Stimulated activated CD8-positive, alpha-beta memory T cell treated with anti-CD3 and anti-CD28 coated beads, Interleukin-7, amount 100 ng/mL, for 48 hours (primary cell): ENCODE measurements at places on chromosomes 6 and 20.

DNA sequence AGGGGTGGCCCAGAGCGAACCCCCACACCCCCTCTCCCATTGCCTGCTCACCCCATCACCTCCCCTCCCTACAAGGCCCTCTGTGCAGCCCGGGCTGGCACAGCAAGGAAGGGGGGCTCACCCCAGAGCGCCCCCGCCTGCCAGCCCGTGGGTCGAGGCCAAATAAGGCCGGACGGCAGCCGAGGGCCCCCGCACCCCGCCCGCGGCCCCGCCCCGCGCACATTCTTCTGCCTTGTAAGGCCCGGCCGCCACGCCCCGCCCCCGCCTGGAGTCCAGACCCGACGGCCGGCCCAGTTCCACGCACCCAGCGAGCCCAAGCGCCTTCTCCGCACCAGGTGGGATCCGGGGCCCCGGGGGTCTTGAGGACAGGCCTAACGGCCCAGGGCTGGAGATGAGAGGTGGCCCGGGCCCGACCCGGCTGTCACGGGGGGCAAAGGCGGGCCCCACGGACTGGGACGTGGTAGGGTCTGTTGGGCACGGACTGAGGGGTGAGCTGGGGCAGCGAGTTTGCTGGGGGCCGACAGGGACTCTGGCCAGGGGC, at the start of gene MYL9:
TSS of gene MYL9 (plus strand) at position 293 of the 541 bp plus-strand sequence. CDS start 3,366 bp downstream, outside the sequence.
- DNase-seq: no peak

- no peak for DNase-seq
Measured at GRCh38 chr6:36598739-36599318, 4.7 kb downstream of the SRSF3 start.

- no peak for DNase-seq
Measured at GRCh38 chr6:100809346-100809745, 71.8 kb downstream of the ASCC3 start.

- no peak for DNase-seq
Measured at GRCh38 chr6:699319-699718, 6.4 kb upstream of the EXOC2 start.

GRCh38 chr20:58606184-58606583, 44.9 kb upstream of the STX16 start:
- no peak for DNase-seq

DNA sequence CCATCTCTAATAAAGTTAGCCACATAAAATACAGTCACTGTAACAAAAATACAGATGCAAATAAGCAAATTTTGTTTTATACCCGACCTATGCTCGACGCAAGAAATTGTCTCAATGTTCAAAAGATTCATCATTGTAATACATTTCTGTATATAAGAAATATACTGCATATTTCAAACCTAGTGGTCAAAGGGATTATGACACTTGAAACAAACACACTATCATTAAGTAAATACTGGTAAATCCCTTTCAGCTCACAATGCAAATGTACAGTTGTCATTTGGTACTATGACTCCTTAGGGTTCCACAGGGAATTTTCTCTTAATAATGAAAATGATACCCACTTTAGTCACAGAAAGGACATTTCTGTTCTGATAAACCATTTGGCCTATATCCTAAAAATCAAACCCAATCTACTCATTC, 2.2 kb downstream of the HIVEP2 start:
- no peak for DNase-seq

GRCh38 chr6:13573669-13574110, 711 bp upstream of the SIRT5 start:
- DNase-seq: no peak

- DNase-seq: no peak
Measured at GRCh38 chr20:32823737-32824588, 4.2 kb downstream of the MAPRE1 start.

GRCh38 chr20:58277578-58278472, 31.7 kb upstream of the RAB22A start:
- no peak for DNase-seq

- no peak for DNase-seq
Measured at GRCh38 chr20:62707921-62708521, 615 bp upstream of the NTSR1 start.

GRCh38 chr6:132504757-132505156, 8.2 kb downstream of the STX7 start:
- no peak for DNase-seq

GRCh38 chr20:36145877-36146707, 8.4 kb upstream of the EPB41L1 start:
- no peak for DNase-seq

DNA sequence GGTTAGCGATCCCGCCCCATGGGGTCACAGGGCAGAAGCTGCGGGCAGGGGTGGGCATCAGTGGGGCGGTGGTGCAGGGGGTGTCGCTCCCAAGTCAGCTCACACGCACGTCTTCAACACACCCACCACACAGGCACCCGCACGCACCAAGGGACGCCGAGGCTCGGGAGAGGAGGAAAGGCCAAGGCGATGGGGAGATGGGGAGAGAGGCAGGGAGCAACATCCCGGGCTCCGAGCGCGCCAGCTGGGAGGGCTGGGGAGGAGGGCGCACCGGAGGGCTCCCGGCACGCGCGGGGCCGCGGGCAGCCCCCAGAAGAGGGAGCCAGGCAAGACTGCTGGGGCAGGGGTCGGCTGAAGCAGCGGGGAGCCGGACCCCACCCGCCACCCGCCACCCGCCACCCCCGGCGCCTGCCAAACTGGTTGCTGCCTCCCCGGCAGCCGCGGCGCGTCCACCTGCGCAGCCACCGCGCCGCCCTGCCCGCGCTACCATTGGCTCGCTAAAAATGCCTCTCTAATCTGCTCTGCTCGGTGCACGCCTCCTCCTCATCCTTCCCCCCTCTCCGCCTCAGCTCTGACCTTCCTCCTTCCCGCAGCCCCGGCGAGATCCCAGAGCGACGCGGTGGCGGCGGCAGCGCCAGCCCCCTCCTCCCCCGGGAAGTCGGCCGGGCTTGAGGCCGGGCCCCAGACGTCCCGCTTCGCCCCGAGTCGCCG, at the start of gene PACSIN1:
TSS of gene PACSIN1 (plus strand) at position 546 of the 711 bp plus-strand sequence. CDS start 60,230 bp downstream, outside the sequence.
- DNase-seq: no peak

DNA sequence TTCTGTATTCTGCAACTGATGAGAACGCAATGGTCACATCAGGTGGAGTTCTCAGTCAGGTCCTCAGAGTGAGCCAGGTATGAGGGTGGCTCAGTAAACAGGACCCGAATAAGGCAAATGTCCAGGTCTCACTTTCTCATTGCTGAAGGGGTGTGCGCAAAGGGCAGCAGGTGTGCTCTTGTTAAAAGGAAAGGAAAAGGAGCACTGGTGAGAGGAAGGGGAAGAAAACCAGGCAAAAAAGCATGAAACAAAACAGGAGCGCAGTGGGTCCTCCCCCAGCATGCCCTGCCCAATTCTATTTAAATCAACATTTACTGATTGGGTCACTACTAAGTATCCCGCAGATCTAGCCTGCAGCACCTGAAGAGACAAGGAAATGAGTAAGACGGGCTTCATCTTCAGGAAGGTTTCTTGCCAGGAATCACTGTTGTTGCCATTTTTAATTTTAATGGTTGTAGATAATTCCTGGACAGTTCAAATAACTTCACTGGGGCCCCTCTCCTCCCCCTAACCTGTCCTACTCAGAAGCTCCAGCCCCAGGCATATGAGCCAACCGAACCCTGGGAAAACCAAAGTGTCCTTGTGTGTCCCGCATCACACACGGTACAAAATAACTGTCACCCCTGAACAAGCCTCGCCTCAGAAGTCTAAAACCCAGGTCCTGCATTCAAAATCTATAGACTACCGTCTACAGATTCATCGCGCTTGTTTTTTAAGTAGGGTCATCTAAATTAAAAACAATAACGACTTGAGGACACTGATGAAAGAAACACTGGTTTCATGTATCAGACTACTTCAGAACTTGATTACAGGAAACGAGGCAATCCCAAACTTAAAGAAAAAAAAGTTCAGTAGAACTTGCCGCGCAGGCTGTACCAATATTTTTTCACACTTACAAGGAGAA, 980 bp downstream of the MBOAT1 start:
- no peak for DNase-seq

DNA sequence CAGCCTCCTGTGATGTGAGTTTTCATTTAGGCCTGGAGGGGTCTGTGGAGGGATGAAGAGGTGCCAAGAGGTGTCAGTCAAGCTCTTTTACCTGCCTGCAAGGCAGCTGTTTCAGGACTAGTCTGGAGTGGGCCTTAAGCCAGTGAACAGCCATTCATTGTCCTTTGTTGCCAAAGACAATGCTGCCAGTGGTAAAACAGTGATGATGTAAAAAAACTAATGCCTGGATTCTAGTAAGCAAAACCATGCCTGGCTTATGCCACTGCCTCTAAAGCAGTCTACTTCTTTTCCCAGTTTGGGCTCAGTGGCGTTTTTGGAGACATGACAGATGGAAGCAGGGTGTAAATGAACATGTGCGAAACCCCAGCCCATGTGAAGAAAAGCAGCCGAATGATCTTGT, 93.5 kb upstream of the KCNK16 start:
- no peak for DNase-seq

GRCh38 chr6:99282479-99283062, 66.9 kb downstream of the FAXC start:
- DNase-seq: no peak

DNA sequence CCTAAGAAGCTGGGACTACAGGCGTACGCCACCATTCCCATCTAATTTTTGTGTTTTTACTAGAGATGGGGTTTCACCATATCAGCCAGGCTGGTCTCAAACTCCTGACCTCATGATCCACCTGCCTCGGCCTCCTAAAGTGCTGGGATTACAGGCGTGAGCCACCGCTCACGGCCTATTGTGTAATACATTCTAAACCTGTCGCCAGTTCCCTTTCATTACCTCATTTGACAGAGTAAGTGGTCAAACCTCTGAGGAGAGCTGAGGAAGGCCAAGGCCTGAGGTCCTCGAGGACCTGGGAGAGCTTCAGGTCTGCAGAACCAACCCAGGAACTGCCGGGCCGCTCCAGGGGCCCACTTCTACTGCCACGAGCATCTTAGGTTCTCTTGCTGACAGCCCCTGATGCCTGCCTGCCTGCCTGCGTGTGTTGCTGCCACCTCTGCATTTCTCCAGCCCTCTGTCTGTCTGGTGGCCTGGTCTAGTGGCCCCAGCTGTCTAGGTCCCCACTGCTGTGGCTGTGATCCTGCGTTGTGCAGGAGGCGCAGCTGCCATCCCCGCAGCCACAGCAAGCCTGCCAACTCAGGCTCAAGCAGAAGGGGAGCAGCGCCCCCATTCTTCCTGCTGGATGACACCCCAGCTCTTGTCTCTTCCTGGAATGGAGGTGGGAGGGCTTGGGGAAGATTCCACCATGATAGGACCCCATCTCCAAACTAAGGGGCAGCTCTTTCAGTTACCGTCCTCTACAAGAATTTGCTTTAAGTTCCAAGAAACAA, 45.3 kb downstream of the PRR18 start:
- no peak for DNase-seq

- DNase-seq: no peak
Measured at GRCh38 chr6:50264995-50265571, 215.4 kb upstream of the DEFB112 start.

- DNase-seq: no peak
Measured at GRCh38 chr6:21337263-21337662, 256.3 kb upstream of the SOX4 start.

DNA sequence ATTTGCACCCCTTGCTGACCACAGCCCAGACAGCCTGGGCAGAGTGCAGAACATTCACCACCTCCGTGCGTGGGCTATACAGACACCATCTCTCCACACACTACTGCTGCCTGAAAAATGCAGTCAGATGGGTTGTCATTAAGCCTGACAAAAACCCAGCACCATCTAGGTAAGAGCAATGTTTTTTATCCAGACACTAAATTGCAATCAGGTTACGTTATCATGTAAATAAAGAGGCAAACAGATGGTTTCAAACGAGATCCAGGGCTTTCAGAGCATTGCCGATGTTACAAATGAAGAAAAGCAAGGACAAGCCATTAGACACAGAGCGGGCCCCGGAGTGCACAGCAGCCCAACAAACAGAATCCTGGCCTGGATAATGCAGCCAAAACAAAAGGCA, 269.6 kb downstream of the PKHD1 start:
- DNase-seq: no peak

GRCh38 chr20:50726955-50727791, 4.2 kb upstream of the PARD6B start:
- DNase-seq: no peak

DNA sequence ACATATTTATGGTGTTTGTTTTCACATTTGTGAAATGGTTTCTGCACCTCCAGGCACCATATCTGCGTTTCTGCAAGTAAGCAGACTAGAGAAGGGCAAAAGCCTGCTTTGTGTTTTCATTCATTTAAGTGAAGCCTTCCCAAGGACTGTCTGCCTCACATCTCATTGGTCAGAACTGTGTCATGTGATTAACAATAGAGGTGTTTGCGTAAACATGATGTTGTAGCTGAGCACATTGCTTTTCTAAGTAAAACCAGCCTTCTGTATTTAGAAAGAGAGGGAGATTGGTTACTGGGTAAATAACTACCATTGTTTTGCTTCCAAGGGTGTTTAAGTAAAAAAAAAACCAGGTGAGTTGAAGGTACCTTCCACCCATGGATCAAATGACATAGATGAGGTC, 39.7 kb downstream of the SH3BGRL2 start:
- no peak for DNase-seq

GRCh38 chr6:154550779-154551178, 40.3 kb upstream of the CNKSR3 start:
- no peak for DNase-seq

GRCh38 chr20:17762873-17763557, 63.2 kb downstream of the BANF2 start:
- DNase-seq: no peak

- no peak for DNase-seq
Measured at GRCh38 chr6:107626645-107627044, 136.7 kb downstream of the SOBP start.

GRCh38 chr6:56101141-56101553, 146.2 kb downstream of the COL21A1 start:
- DNase-seq: no peak

DNA sequence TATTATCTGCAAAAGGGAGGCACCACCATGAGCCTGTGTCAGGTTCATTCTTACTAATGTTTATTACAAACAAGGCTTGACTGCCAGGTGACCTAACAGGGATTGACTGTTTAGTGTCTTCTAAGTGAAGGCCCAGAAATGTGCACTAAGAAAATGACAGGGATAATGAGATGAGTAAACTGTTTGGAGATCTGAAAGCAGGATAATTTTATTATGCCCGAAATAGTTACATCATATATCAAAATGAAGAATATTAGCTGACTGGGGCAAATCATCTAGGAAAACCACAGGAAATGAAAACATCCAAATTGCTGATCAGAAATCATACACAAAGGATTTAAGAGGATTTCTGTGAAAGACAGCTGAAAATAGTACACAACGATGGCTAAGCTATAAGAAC, 516.7 kb downstream of the HDGFL1 start:
- no peak for DNase-seq
